ENCODE measurements at places on chromosomes 6 and 20.

GRCh38 chr6:104639668-104640067 is 220.1 kb downstream of the HACE1 start:
- no peak for DNase-seq

DNA sequence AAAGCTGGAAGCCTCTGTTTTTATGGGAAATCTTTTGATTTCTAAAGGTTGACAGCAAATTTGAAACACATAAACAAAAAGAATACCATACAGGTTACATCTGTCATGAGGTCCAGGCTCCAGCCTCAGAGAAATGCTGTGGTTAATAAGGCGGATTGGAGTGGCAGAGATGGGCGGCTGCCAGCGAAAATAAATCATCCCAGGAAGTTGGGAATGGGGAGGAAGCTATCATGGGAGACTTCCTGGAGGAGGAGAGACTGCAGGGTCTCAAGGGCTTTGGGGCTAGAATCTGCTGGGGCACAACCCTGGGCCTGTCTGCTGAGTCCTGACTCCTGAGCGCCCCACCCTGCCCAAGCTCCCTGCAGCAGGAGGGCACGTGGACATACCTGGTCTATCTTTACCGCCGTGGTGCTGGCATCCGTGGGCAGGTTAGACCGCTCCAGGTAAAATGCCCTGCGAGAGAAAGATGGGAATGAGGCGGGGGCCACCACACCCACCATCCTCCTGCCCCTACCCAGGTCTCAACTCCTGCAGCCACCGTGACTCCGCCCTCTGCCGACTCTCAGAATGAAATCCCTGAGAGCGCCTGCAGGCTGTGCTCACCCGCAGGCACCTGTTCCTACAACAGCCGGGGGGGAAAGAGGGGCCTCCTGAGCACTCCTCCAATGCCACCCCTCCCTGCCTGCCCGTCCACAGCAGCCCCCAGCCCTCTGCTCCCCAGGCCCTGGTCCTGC is 197.3 kb downstream of the PREX1 start:
- no peak for DNase-seq

DNA sequence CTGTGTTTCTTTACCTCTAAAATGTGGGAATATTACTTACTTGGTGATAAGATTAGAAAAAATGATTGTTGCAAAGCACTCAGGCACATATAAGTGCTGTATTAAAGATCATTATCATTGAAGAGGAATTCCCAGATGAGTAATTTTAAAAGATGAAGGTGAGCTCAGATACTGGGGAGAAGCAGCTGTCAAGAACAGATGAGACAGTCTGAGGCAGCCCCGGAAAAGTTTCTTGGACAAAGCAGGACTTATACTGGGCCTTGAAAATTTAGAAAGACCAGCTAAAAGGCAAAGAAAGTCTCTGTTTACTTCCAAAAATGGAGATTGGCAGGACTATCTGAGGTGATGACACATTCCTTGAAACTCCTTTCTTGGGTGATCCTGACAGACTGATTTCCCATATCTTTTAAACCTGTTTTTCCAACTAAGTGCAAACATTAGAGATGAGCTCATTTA is 93.8 kb upstream of the MARCKS start:
- DNase-seq: no peak

DNA sequence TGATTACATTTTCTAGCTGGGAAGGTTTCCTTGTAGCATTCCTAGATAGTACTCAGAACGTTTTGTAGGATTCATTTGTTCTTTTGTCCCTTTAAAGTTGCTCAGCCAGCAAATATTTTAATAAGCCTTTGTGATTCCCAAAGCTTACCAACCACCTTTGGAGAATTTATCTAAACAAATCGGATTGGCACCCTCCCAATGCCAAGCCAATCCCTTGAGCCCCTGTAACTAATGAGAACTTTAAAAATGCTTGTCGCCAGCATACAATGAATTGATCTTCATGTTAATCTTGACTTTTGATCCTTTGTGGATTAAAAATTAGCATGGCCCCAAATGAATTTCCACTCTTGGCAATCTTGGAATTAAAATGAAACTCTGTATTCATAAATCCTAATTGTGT is 559.5 kb downstream of the UTRN start:
- DNase-seq: no peak

DNA sequence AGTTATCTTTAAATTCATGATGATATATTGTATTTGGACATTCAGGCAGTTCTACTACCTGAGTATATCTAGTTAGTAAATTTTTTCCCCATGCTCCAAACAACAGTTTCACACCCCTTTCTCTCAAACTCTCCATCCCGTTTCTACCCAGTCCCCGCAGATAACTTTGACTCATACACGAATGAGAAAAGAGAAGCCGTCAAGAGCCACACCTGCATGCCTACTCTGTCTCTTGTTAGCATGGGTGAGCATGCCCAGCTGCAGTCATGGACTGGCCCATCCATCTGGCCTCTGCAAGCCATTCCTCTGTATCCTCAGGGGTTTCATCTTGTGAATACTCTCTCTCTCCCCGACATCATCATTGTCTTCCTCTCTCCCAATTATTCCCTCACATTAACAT is 41.5 kb downstream of the MYB start:
- no peak for DNase-seq

- DNase-seq: no peak
Measured at GRCh38 chr6:105859457-105859856, 226.7 kb upstream of the PRDM1 start.

DNA sequence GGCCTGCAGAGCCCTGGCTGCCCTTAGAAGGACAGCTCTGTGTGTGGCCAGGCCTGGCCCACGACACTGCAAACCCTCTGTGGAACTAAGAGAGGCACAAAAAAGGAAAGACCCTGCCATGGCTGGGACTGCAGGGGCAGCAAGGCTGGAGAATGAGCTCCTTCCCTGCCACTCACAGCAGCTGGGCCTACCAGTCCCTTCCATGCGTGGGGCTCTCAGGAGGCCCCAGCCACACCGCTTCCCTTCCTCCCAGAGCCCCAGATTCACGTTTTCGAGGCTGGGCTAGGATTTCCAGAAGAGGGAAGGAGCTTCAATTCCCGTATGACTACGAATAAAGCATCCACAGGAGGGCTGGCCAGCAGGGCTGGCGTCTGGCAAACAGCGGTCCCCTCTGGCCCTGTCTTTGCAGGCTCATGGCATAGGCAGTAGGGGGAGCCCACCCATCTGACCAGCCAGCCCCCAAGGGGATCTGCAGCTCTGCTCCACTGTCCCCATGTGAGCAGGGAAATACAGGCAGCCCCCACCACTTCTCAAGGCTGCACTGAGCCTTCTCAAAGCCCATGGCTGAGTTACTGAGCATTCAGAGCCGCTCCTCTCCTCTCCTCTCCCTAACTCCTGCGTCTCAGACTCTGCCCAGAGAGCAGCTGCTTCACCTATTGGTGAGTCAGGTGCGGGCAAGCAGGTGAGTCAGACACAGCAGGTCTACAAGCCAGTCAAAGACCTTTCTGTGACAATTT is 53.1 kb downstream of the NINL start:
- DNase-seq: no peak

DNA sequence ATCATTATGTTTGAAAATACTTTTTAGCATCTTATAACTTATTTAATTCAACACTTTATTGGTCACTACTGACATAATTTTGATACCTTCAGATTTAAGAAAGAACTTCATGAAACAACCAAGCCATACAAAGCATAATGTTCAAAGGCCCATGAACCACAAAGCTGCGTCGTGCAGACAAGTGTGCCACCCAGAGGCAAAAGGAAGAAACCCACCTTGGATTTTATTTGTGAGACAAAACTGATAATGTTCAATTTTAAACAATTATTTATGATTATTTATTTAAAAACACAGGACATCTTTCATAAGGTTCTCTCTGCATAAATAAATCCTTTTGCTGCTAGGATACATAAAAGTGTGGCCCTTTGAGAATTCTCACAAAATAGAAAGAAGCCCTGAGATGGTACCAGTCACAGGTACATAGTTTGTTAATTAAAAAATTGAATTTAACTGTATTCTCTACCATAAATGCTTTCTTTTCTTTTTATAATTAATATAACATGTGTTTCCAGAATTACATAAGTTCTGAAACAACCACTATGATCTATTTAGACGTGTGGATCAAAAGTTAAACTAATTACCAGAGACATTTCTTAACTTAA is 143.7 kb downstream of the RALGAPA2 start:
- no peak for DNase-seq

DNA sequence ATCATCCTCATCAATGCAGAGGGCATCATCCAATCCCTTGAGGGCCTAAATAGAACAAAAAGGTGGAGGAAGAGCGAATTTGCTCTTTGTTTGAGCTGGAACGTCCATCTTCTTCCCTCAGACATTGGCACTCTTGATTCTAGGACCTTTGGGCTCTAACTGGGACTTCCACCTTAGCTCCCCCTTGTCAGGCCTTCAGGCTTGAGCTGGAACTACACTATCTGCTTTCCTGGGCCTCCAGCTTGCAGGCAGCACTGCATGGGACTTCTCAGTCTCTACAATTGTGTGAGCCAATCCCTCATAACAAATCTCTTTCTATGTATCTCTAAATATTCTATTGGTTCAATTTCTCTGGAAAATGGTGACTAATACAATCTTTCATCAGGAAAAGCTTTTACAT is 155.4 kb downstream of the MCHR2 start:
- no peak for DNase-seq

DNA sequence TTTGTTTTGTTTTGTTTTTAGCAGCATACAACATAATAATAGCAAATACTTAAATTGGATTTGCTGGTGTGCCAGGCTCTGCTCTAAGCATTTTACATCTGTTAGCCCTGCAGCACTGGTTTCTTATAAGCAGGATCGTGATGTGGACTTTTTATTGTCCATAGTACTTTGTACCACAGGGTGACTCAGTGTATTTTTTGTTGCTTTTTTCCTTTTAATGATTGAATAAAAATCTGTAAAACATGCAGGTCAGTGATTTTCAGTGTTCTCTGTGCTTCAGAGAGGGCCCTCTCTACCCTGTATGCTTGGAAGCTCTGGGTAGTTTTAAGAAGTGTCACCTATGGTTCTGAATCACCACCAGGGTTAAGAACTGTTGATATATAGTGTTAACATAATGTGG is 4.0 kb downstream of the NT5DC1 start:
- DNase-seq: no peak

GRCh38 chr20:36717657-36718056 is 28.2 kb downstream of the NDRG3 start:
- DNase-seq: no peak

DNA sequence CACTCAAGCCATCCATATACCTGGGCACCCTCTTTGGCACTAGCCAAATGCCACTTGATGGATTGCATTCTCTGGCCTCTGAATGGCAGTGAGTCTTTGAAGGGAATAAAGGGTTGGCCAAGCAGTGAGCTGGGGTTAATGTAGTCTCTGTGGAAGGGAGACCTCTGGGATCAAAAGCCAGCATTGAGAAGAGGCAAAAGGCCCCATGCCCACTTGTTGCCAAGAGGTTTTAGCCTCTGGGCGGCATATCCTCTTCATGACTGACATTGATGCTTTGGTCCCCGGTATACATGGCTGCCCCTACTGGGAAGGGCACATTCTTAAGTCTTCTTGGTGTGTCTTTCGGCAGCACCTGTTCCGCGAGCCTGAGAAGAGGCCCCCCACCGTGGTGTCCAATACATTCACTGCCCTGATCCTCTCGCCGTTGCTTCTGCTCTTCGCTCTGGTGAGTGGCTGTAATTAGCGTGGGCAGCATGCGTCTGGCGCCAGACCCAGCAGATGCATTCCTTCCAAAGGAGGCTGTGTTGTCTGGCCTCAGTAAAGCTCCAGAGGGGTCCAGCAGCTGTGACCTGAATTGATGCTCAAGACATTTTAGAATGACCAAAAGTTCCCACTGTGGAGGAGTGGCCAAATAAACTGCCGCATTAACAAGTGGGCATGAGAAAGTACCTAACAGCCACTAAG is 29.5 kb downstream of the GHRH start:
- no peak for DNase-seq

- no peak for DNase-seq
Measured at GRCh38 chr6:106475284-106475683, 114.8 kb downstream of the CRYBG1 start.

DNA sequence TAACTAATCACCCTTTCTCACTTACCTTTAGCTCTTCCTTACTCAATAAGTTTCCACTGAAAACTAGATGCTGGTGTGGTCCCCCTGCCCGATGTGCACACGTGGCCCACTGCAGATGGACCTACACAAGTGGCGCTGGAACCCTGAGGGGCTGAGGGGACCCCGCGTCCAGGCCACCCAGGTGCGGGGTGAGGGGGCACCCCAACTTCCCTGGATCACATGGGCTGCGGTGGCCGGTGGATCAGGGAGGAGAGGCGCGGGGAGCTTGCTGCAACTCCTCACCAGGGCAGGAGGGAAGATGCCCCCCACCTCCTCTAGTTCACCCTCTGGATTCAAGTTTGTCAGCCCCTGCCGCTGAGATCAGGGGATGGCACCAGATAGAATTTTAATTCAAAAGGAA is 12.5 kb upstream of the HLA-DOA start:
- no peak for DNase-seq

- no peak for DNase-seq
Measured at GRCh38 chr6:14966906-14967711, 278.8 kb upstream of the JARID2 start.

- no peak for DNase-seq
Measured at GRCh38 chr6:124961777-124962638, at the start of gene RNF217. RNF217 (plus strand) TSS chr6:124962437; CDS start chr6:124962545, 108 bp downstream.

Measured in T follicular helper cell (primary cell).